Body of pancreas (tissue), 4 donors: ENCODE measurements at places on chromosomes 7 and 10. TPM values are rescaled to one million over a fixed set of nuclear protein-coding genes. Genes with fewer than 3 reads are reported as not detected.

Gene ZNF783
- 12.5 TPM for total RNA-seq

Gene CUL1
- total RNA-seq = 19.5 TPM

Gene EPDR1
- total RNA-seq = 24.7 TPM

Gene CDHR1
- total RNA-seq = not detected

Gene IDI1
- 20.4 TPM for total RNA-seq

Gene UNCX
- total RNA-seq = not detected

GRCh38 chr7:114821030-114821900 lies 100.6 kb upstream of the MDFIC start:
- H3K27ac ChIP-seq = no peak overlapping the region
- no peaks in the 10 kb centered on the region for H3K4me1 ChIP-seq
- no peak for DNase-seq
- no peak overlapping the region for H3K4me3 ChIP-seq
- no peaks in the 10 kb centered on the region for H3K36me3 ChIP-seq

DNA sequence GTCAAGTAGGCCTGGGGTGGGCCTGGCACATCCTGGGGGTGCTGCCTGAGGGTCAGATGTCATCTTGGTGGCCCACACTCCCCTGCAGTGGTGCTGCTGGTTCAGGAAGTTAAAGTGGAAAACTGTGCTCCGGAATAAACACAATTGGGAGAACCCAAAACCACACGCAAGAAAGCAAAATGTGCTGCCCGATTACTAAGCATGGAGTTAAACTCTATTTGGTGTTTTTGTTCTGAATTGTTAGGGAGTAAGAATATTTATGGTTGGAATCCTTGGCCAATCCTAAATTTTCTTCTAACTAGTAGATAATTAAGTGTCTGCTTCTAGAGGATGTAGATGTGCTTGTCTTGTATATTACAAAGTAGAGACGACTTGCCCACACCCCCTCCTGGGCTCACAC lies 131.4 kb downstream of the MGMT start:
- DNase-seq = no peak
- H3K4me1 ChIP-seq = peaks cover 12% of the 10 kb centered on the region
- H3K36me3 ChIP-seq = no peaks in the 10 kb centered on the region
- no peaks in the 10 kb centered on the region for H3K27me3 ChIP-seq

- peaks cover 75% of the 10 kb centered on the region for H3K4me1 ChIP-seq
- DNase-seq = no peak
- H3K27me3 ChIP-seq = no peaks in the 10 kb centered on the region
- H3K27ac ChIP-seq = no peak overlapping the region
These were observed 219.6 kb downstream of the KCNMA1 start for GRCh38 chr10:77417806-77418640.

DNA sequence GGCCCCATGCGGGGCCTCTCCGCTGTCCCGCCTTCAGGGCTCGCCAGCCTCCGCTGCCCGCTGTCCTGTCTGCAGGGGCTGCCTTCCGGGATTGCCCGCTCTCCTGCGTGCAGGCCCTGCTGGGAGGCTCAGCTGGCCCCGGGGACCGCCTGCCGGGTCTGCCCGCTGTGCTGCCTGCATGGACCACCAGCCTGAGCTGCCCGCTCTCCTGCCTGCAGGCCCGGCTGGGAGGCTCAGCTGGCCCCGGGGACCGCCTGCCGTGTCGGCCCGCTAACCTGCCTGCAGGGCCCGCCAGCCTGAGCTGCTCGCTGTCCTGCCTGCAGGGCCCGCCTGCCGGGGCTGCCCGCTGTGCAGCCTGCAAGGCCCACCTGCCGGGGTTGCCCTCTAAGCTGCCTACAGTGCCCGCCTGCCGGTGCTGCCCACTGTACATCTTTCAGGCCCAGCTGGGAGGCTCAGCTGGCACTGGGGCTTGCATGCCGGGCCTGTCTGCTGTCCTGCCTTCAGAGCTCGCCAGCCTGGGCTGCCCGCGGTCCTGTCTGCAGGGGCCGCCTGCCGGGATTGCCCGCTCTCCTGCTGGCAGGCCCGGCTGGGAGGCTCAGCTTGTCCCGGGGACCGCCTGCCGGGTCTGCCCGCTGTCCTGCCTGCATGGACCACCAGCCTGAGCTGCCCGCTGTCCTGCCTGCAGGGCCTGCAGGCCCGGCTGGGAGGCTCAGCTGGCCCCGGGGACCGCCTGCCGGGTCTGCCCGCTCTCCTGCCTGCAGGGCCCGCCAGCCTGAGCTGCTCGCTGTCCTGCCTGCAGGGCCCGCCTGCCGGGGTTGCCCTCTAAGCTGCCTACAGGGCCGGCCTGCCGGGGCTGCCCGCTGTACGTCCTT lies 165.1 kb downstream of the GLRX3 start:
- no peaks in the 10 kb centered on the region for H3K27me3 ChIP-seq
- no peaks in the 10 kb centered on the region for H3K36me3 ChIP-seq
- no peak overlapping the region for H3K27ac ChIP-seq
- no peaks in the 10 kb centered on the region for H3K4me1 ChIP-seq

DNA sequence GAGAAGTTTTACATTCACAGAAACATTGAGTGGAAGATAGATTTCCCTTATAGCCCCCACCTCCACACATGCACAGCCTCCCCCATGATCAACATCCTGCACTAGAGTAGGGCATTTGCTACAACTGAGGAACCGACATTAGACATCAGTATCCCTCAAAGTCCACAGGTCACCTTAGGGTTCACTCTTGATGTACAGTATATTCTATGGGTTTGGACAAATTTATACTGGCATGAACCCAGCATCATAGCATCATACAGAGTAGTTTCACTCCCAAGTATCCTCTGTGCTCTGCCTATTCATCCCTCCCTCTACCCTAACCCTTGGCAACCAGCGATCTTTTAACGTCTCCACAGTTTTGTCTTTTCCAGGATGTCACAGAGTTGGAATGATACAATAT lies 64.4 kb downstream of the VSTM4 start:
- no peaks in the 10 kb centered on the region for H3K36me3 ChIP-seq
- H3K4me3 ChIP-seq = no peak overlapping the region
- no peaks in the 10 kb centered on the region for H3K27me3 ChIP-seq
- H3K27ac ChIP-seq = no peak overlapping the region
- DNase-seq = no peak
- H3K4me1 ChIP-seq = no peaks in the 10 kb centered on the region

DNA sequence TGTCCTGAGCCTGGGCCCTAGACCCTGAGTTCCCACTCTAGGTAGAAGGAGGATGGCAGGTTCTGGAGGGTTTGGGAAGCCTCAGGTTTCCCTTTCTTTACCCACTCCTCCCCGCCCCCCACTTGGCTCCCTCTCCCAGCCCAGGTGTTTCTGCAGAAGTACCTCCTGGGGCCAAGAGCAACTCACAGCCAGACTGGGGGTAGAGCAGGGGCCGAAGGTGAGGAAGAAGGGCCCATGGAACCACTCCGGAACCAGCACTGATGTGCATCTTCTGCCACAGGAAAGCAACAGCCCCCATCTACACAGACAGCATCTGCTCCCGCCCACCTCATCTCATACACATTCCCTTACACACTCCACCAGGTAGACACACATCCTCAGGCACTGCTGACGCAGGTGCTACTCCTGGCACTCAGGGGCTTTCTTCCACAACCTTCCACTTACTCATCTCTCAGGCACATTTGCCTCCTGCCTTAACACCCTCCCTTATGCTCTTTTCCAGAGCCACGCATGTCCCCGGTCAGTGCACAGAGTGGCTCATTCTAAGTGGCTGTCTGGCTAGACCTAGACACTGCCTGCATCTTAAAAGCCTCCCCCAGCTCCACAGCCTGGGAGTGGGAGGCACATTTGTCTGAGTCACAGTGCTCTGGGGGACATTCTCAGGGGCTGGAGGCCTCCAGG lies 1.8 kb downstream of the EPHB6 start:
- H3K27ac ChIP-seq = peak overlapping the region; percentile 79
- DNase-seq = no peak
- no peak overlapping the region for H3K4me3 ChIP-seq
- peaks cover 2% of the 10 kb centered on the region for H3K36me3 ChIP-seq
- no peaks in the 10 kb centered on the region for H3K27me3 ChIP-seq

GRCh38 chr7:6260291-6261187 lies 11.9 kb downstream of the CYTH3 start:
- H3K4me1 ChIP-seq = peaks cover 17% of the 10 kb centered on the region
- DNase-seq = no peak
- no peaks in the 10 kb centered on the region for H3K36me3 ChIP-seq
- H3K27ac ChIP-seq = no peak overlapping the region
- no peak overlapping the region for H3K4me3 ChIP-seq
- no peaks in the 10 kb centered on the region for H3K27me3 ChIP-seq

DNA sequence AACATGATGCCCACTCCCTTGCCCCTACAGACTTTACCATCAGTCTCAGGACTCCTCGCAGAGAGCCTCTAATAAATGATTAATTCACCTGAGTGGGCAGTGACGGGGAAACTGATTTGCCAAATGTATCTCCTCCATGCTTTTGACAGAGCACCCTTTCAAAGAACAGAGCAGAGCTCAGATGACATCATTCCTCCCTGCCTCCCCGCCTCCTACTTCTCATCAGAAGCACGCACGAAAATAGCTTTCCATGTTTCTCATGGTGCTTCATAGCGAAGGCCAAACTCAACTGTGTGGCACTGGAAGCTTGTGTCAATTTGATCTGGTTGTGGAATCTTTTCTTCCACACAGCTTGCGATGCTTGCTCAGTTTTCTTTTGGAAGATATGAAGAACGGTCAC lies 442.5 kb downstream of the RPS24 start:
- DNase-seq = no peak
- H3K27ac ChIP-seq = no peak overlapping the region
- no peak overlapping the region for H3K4me3 ChIP-seq
- no peaks in the 10 kb centered on the region for H3K36me3 ChIP-seq
- no peaks in the 10 kb centered on the region for H3K27me3 ChIP-seq

DNA sequence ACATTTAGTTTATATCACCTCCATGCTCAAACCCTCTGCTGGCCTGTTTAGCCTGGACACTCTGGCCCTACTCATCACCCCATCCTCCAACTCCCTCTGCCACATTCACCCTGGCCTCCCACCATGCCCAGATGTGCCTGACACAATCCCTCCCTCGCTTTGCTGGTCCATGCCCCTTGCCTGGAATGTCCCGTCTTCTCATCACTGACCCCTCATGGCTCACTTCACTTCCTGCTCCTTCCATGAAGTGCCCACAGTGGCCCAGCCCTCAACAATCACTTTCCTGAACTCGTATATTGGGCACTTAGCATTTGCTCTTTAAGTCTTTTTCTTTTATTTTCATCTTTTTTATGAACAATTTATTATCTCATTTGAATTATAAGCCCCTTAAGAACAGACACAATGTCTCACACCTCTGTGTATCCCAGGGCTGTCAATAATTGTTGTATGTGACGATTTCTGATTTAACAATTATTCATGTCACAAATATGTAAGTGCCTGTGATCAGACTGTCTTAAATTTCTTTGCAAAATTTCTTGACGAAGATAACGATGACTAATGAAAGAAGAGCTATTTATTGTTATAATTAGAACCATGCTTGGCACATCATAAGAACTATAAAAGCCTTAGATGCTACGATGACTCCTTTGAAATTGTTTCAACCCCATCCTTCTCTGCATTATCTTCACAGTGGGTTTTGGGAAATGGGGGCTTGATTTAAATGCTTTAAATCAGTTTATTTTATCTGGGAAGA lies 209.9 kb upstream of the YAE1 start:
- H3K27ac ChIP-seq = no peak overlapping the region
- no peaks in the 10 kb centered on the region for H3K36me3 ChIP-seq
- no peaks in the 10 kb centered on the region for H3K4me1 ChIP-seq
- H3K4me3 ChIP-seq = no peak overlapping the region
- H3K27me3 ChIP-seq = no peaks in the 10 kb centered on the region
- no peak for DNase-seq

- no peak overlapping the region for H3K27ac ChIP-seq
- DNase-seq = no peak
- no peaks in the 10 kb centered on the region for H3K36me3 ChIP-seq
- peaks cover 19% of the 10 kb centered on the region for H3K4me1 ChIP-seq
- no peaks in the 10 kb centered on the region for H3K27me3 ChIP-seq
These were observed 50.9 kb downstream of the ZNF467 start for GRCh38 chr7:149722356-149722957.

DNA sequence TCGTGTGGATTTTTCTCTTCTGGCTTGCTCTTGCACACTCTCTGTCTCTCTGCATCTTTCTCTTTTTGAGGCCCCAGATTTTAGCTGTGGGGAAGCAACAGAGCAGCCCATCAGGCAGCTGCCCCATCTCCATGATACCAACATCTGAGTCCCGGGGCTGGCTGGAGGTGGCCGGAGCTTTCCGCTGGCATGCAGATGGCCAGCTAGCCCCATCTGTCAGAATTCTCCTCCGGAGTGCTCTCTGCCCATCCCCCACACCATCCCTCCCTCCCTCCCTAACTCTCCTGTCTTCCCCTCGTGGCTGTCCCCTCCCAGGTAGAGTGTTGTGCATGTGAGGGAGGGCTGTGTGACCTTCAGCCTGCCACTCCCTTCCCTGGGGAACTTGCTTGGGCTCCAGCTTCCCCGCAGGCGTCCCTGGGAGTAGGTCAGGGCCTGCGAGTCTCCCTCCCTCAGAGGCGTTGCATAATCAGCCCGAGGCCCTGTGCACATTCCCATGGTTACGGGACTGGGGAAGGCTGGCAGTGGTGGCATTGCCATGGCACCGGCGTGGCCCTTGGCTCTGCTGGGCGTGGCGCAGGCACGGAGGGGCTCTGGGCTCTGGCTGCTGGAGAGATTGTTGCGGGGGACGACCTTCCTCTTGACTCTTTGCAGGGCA lies 24.7 kb downstream of the GHRHR start:
- no peaks in the 10 kb centered on the region for H3K36me3 ChIP-seq
- H3K27ac ChIP-seq = peak overlapping the region; percentile 22
- peaks cover 11% of the 10 kb centered on the region for H3K4me1 ChIP-seq
- no peak overlapping the region for H3K4me3 ChIP-seq
- peak; percentile 88 for DNase-seq
- H3K27me3 ChIP-seq = no peaks in the 10 kb centered on the region

GRCh38 chr7:96737545-96738050 lies 28.0 kb upstream of the SEM1 start:
- H3K27me3 ChIP-seq = no peaks in the 10 kb centered on the region
- no peak overlapping the region for H3K27ac ChIP-seq
- H3K4me1 ChIP-seq = no peaks in the 10 kb centered on the region
- no peak for DNase-seq
- no peaks in the 10 kb centered on the region for H3K36me3 ChIP-seq
- H3K4me3 ChIP-seq = no peak overlapping the region
